ENCODE measurements at places on chromosomes 7 and 10.

GRCh38 chr7:142716596-142716995 lies 32.7 kb upstream of the PRSS1 start:
- DNase-seq, result no peak

GRCh38 chr7:33854801-33855350 lies 50.5 kb upstream of the BMPER start:
- no peak for DNase-seq

- no peak for DNase-seq
Measured at GRCh38 chr10:62380016-62380415, 5.8 kb downstream of the ZNF365 start.

DNA sequence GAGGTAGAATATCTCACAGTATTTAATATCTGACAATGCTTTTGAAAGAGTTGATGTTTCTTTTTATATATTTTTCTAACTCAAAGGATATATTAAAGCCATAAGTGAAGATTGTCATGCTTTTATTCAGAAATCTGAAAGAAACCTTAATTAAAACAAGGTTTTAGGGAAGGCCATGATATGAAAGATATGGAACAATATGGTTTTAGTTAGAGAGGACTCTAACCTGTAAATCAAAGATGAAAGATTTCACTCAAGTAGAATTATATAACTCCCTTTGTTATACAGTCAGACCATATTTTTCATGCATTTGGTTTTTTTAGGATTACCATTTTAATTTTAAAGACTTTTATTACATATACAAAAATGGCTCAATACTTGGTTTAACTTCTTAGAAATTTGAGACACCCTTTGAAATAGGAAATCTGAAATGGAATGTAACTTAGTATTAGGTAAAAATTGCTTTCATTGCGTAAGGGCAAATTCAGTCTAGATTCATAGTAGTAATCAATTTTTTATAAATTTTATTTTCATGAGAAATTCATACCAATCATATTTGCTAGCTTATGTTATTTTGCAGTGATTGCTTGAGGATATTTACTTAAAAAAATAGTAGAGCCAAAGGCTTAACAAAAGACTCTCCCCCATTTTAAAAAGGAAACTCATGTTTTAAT lies 119.8 kb downstream of the TWIST1 start:
- DNase-seq, result no peak

DNA sequence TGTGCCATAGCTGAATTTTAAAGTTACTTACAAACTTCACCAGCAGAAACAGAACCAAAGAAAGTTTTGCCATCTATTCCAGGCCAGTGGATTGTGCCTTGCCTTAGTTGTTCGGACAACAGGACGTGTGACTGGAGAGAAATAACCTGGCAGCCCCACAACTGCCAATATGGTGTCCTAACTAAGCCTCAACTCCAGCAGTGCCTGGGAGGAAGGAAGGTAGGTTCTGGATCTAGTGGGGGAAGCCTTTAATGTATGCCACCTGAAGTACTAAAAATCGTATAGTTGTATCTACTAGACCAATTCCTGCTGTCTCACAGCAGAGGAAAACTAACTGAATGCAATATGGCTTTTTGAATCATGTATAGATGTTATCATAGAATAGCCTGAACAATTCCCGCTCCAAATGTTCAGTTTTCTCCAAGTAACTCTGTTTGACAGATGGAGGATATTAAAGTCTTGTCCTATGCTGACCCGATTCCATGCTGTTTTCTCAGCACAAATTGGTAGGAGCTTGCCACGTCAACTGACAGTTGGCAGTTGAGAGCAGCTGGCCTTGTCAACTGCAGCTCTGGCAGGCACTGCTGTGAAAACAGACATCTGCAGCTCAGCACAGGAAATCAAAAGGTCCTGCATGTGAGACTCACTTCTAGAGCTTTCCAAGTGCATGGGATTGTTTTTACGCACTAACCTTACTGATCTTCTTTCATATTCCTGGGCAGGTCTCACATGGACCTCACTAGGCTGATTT lies 84.5 kb upstream of the WNT16 start:
- no peak for DNase-seq

DNA sequence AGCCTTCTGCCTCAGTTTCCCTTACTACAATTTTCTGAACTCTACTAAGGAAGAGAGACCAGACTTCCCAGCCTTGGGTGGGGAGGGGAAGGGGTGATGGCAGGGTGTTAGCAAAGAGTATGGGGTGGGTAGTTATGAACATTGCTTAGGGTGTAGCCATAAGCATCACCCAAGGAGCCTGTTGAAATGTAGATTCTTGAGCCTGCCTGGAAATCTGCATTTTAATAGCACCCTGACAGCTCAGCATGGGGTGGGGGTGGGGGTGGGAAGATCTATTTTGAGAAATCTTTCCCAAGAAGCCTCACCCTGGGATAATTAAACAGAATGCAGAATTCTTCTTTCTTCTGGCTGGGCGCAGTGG lies 164.8 kb downstream of the NRF1 start:
- no peak for DNase-seq

DNA sequence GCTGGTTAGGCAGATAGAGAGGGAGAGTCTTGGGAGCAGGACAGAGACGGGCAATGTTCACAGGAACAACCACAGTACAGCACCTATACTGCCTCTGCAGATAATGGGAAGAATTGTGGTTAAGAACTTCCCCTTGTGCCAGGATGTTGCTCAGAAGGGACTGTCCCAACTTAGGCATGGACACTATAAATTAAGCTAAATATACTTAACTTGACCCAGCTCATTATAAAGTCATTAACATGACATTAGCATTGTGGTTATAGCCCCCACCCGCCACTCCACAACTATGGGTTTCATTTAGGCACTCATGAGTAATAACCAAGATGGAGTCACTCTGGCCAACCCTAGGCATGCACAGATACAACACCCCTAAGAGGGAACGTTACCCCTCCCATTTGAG lies 310.9 kb upstream of the NRG3 start:
- DNase-seq, result no peak

- no peak for DNase-seq
Measured at GRCh38 chr10:88195841-88196240, 332.4 kb downstream of the PTEN start.

- no peak for DNase-seq
Measured at GRCh38 chr10:43230909-43231522, 35.8 kb downstream of the RASGEF1A start.

DNA sequence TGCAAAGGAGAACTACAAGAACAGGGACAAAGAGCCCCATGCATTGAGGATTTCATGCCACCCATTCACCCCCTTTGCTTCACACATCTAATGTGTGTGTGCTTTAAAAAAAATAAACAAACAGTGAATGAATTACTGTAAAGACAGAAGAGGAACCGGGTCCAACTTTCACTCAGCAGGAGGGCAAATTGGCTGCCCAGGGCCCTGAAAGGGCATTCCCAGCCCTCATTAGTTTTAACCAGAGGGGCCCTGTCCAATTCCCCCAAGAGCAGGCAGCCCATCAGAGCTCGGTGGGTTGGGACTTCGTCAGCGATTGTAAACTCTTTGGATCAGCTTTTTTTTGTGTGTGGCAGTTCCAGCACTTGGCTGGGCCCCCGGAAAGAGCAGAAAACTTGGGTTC lies 73.6 kb upstream of the PDZD8 start:
- DNase-seq, result no peak

DNA sequence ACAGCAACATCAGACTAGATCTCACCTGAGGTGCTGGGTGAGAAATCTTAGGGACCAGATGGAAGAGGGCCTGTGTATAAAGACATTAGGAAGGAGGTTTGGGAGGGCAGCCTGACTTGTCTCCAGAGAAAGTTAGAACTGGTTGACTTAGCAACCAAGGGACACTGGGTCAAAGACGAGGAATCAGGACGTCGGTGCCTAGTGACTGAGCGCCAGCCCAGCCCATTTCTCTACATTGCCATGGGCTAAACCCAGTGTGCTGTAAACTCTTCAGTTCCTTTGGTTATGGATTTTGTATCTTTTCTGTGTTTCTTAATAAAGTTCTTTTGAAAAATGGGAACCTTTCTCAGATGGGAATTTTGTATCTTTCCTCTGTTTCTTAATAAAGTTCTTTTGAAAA lies 12.3 kb downstream of the TRIM56 start:
- no peak for DNase-seq

DNA sequence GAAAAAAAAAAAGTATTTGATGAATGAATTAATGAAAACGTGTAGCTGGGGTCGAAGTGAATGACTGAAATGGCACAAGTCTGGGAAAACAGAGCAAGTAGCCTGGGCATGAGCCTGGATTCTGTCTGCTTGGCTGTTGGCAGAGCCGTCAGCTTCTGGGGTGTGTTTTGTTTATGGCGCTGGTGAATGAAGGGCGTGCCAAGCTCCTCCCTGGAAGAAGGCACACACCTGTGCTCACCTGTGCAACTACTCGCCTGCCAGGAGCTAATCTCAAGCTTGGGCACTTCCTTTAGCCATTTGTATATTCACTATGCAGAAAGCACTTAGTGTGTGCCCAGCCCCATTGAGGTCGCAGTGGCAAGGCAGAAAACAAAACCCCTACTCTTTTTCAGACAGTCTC lies 74.1 kb downstream of the GTF2IRD1 start:
- no peak for DNase-seq
